GM23248 (cell line): ENCODE measurements at places on chromosomes 6 and 20. TPM values are rescaled to one million over a fixed set of nuclear protein-coding genes. Genes with fewer than 3 reads are reported as not detected.

The TCP11 gene
- total RNA-seq = not detected in 2 replicates

The PLN gene
- not detected in 2 replicates for total RNA-seq

The IRF4 gene
- not detected in 2 replicates for total RNA-seq

DNA sequence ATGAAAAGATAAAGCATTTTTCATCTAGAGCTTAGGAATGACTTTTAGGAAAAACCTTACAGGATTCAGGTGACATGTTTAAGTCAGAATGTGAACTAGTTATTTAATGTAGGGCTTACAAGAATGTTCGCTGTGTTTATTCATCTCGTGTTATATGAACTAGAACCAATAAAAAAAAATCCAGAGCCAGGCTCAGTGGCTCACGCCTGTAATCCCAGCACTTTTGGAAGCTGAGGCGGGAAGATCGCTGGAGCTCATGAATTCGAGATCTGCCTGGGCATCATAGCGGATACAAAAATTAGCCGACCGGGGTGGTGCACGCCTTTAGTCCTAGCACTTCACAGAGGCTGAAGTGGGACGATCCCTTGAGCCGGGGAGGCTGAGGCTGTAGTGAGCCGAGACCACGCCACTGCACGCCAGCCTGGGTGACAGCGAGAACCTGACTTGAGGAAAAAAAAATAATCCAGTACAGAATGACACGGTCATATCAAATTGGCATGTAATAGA lies 46.3 kb downstream of the OR2B2 start:
- H3K27me3 ChIP-seq = no peaks in the 10 kb centered on the region
- peak overlapping the region; percentile 86 for H3K27ac ChIP-seq
- H3K36me3 ChIP-seq = no peaks in the 10 kb centered on the region
- peaks cover 7% of the 10 kb centered on the region; the same call in 1 of the 2 replicates for H3K4me1 ChIP-seq

DNA sequence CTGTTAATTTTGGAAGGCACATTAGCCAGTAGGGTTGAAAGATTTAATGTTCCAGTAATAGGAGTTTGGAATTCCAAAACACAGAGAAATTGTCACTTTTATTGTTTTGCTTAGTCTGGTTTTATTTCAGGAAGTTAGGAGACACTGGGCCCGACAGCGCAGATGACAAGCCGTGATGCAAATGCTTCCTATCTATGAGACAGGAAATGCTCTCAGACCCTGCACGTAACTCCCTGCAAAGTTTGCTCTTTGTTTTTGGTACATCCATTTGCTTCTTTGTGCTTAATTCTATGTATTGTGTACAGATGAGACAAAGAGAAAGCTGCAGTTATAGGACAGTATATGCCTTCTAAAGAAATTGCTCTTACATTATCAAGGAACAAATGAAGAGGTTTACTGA lies 201.6 kb upstream of the SGK1 start:
- no peaks in the 10 kb centered on the region for H3K27me3 ChIP-seq
- no peak overlapping the region for H3K4me3 ChIP-seq
- no peak for DNase-seq
- H3K27ac ChIP-seq = no peak overlapping the region
- no peaks in the 10 kb centered on the region for H3K36me3 ChIP-seq
- peaks cover 28% of the 10 kb centered on the region for H3K4me1 ChIP-seq

- no peak overlapping the region for H3K27ac ChIP-seq
- no peaks in the 10 kb centered on the region for H3K36me3 ChIP-seq
- peaks cover 5% of the 10 kb centered on the region; the same call in 1 of the 2 replicates for H3K4me1 ChIP-seq
- DNase-seq = no peak
- no peak overlapping the region for H3K4me3 ChIP-seq
These were observed 14.3 kb upstream of the RALGAPB start for GRCh38 chr20:38458314-38458713.

- no peaks in the 10 kb centered on the region for H3K4me1 ChIP-seq
- H3K27ac ChIP-seq = no peak overlapping the region
- no peak overlapping the region for H3K4me3 ChIP-seq
- peaks cover 11% of the 10 kb centered on the region; the same call in 1 of the 2 replicates for H3K27me3 ChIP-seq
- DNase-seq = no peak
These were observed 16.9 kb upstream of the MDFI start for GRCh38 chr6:41621367-41621766.

GRCh38 chr20:41027872-41028358 lies 707 bp upstream of the TOP1 start:
- peaks cover 33% of the 10 kb centered on the region for H3K4me1 ChIP-seq
- no peak for DNase-seq
- H3K36me3 ChIP-seq = 0 out of 2 replicates have a peak, but pooled peaks cover 4% of the 10 kb centered on the region
- H3K4me3 ChIP-seq = peak overlapping the region; percentile 74

GRCh38 chr6:166997768-166998255 lies 1.4 kb upstream of the CEP43 start:
- H3K36me3 ChIP-seq = no peaks in the 10 kb centered on the region
- peak; percentile 92 for DNase-seq
